ENCODE measurements at places on chromosomes 2 and 18. TPM values are rescaled to one million over a fixed set of nuclear protein-coding genes. Genes with fewer than 3 reads are reported as not detected.
A peak's percentile ranks its signal among the peaks of the same experiment; 100 is the strongest.

The CACNB4 gene
- total RNA-seq = 2.9 TPM

The CHRNA1 gene
- 3.7 TPM for total RNA-seq

The MSTN gene
- not detected for total RNA-seq

The GRHL1 gene
- 2.5 TPM for total RNA-seq

The GLB1L gene
- 2.7 TPM for total RNA-seq

The FOXI3 gene
- 0.60 TPM for total RNA-seq

The TEKT4 gene
- not detected for total RNA-seq

The HAAO gene
- 1.3 TPM for total RNA-seq

The AP1S3 gene
- 14.3 TPM for total RNA-seq

The IL36A gene
- total RNA-seq = not detected

The RGPD5 gene
- total RNA-seq = 34.7 TPM

The GAD1 gene
- 4.7 TPM for total RNA-seq

The RFX8 gene
- not detected for total RNA-seq

- DNase-seq = peak; percentile 19
Measured at GRCh38 chr2:239355139-239355538, 45.7 kb downstream of the HDAC4 start.

DNA sequence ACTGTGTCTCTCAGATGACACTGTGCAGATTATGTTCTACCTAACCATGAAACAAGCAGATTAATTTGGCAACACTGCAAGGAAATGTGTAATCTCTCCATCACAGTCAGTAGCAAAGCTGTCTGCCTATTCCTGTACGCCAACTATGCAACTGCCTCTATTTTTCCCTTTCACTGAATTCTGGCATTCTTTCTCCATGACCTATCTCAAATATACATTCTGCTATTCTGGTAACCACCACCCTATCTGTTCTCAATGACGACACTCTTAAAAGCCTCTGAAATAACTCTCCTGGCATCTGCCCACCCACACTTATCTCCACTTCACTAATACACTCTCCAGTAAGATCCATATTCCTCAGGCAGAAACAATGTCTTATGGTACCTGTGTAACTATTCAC lies 78.7 kb downstream of the ABCA12 start:
- DNase-seq = peak; percentile 52

GRCh38 chr18:48300463-48300961 lies 108.7 kb downstream of the ZBTB7C start:
- no peak for DNase-seq

DNA sequence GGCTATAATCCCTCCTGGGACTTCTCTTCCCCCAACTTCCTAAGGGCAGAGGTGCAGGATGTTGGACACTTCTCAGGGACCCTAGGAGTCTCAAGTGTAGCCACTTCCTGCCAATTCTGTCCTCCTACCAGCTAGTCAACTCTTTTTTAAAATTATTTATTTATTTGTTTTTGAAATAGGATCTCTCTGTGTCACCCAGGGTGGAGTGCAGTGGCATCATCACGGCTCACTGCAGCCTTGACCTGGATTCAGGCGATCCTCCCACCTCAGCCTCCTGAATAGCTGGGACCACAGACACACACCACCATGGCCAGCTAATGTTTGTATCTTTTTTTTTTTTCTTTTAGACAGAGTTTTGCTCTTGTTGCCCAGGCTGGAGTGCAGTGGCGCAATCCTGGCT lies 11.5 kb downstream of the SFTPB start:
- no peak for DNase-seq

DNA sequence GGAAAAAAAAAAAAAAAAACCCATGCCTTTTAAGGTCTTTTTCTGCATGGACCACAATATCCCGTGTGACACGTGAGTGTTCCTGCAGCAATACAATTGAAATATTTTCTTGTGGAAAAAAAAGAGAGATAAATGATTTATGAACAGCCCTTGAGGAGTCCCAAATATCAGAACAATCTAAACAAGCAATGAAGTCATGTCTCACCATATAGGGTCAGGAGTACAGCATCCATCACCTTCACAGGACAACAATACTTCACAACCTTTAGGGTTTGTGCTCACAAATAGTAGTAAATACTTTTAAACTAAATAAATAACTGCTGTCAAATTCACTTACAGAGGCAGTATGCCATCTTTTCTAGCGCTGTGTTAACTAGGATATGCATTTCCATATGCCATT lies 87.9 kb downstream of the ZEB2 start:
- no peak for DNase-seq

DNA sequence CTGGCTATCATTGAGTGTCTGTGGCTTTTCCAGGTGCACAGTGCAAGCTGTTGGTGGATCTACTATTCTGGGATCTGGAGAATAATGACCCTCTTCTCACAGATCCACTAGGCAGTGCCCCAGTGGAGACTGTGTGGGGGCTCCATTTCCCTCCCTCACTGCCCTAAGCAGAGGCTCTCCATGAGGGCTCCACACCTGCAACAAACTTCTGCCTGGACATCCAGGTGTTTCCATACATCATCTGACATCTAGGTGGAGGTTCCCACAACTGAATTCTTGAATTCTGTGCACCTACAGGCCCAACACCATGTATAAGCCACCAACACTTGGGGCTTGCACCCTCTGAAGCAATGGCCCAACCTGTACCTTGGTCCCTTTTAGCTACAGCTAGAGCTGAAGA lies 775.4 kb upstream of the CDH2 start:
- no peak for DNase-seq

DNA sequence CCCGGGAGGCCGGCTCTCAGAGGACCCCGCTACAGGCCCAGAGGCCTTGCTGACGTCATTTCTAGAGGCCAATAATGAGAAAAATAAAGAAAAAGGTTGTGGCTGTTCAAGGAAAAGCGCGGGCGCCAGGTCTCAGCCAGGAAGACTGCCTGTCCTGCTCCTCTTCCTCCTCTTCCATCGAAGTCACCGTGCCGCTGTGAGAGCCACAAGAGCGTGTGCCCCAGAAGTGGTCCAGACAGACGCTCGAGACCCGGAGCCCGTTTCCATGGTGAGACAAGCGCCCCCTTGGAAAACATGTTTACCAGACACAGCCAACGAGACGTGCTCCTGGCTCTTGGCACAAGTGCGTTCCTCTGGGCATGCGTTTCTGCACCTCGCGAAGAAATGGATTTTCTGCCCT lies 210.5 kb downstream of the HDAC4 start:
- DNase-seq = no peak

- peak; percentile 17 for DNase-seq
Measured at GRCh38 chr2:231674587-231675338, 33.6 kb upstream of the PTMA start.

DNA sequence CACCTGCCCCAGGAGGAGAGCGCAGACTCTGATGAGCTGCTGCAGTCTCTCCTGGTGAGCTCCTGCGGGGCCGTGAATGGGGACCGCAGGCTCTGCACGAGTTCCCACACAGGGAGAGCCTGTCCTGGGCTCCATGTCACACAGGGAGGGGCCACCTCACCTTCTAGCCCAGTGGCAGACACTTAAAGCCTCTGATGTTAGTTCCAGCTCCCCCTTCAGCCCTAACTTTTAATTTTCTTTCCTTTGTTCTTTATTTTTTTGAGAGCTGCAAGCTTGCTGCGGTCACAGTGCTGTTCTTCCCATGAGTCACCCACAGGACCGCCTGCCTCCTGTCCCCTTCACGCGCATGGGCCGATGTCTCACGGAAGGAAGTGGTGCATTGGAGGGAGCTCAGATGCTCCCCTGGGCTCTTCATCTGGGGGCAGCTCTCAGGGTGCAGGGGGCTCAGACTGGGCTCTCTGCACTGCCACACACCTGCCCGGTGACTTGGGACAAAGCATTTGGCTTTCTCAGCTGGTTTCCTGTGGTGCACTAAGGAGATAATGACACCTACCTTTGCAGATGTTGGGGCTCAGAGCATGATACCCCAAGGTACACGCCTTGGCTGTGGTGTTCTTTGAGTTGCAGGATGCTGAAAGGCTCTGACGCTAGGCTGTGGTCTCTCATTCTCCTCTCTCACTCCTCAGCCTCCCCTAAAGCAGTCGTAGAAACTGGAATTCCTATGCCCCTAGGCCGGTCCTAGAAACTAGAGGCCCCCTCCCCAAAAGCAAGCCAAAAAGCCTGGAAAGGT lies 37.2 kb upstream of the PXDN start:
- DNase-seq = peak; percentile 36

GRCh38 chr2:30421026-30421603 lies 25.9 kb upstream of the LCLAT1 start:
- no peak for DNase-seq

GRCh38 chr2:10369269-10370255 lies 66.9 kb downstream of the HPCAL1 start:
- DNase-seq = no peak

GRCh38 chr2:29480426-29480825 lies 365.2 kb downstream of the CLIP4 start:
- no peak for DNase-seq

DNA sequence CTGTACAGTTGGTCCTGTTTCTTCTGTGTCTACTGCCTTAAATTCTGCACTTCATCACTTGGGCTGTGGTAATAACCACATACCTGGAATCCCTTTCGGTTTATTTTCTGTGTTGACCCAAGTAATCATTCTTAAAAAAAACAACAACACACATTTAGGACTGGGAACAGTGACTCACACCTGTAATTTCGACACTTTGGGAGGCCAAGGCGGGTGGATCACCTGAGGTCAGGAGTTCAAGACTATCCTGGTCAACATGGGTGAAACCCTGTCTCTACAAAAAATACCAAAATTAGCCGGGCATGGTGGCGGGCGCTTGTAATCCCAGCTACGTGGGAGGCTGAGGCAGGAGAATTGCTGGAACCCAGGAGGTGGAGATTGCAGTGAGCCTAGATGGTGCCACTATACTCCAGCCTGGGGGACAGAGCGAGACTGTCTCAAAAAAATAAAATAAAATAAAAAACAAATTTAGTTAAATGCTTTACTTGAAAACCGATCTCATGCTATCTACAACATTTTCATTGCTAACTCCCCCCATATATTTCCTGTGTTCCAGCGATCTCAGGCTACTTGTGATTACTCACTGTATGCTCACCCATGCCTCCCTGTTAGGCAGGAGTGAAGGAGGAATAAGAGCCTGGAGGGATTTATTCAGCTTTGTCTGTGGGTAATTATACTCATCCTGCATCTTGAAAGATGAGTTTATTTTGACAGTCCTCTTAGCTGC lies 18.2 kb downstream of the ACSL3 start:
- peak; percentile 65 for DNase-seq

DNA sequence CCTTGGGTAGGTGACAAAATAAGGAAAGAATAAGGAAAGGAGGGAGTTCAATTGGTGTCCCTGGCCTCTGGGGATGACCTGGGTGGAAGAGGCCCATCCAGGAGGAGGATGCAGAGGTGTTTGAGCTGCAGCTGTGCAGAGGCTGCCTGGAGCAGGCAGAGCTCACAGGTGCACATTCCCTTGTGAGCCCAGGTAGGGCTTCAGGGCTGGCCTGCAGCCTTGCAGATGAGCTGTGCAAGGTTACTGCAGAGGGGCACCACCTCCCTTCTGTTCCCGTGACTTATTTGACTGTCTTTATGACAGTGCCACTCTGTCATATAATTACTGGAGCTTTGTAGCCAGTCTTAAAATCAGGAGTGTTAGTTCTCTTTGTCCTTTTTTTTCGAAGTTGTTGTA lies 263.2 kb upstream of the HS6ST1 start:
- DNase-seq = no peak

DNA sequence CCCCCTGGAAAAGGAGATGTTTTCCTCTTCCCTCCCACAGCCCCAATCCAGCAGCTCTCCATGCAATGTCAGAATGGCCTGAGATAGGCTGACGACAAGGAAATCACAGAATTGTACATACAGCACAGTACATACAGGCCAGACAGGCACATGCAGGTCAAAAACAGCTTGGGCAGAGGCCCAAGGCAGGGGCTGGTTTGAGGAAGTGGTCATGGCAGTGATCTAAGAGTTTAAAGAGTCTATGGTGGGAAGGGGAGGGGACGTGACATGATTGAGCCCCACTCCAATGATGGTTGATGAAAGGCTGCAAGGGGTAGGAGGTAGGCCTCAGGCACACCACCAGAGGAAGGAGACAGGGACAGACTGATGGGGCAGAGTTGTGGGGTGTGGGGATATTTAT lies 4.3 kb downstream of the DCTN1 start:
- DNase-seq = no peak

GRCh38 chr2:72984172-72984671 lies 66.9 kb downstream of the EMX1 start:
- DNase-seq = no peak

DNA sequence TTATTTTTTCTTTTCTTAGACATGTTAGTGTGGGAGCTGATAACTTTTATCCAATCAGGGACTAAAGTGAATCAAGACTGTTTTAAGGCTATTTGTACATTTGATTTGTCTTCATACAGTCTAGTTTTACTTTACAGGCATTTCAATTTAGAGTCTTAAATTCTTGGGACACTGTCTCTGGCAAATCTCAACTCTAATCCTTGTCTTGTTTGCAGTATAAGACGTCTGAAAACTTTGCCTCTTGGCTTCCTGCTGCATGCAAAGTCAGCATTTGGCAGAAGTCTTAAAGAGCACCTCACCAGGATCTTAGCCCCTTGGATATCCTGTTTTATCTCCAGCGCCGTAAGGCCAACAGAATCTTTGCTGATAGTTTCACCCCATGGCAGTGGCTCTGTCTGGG lies 30.3 kb downstream of the SPOPL start:
- no peak for DNase-seq

DNA sequence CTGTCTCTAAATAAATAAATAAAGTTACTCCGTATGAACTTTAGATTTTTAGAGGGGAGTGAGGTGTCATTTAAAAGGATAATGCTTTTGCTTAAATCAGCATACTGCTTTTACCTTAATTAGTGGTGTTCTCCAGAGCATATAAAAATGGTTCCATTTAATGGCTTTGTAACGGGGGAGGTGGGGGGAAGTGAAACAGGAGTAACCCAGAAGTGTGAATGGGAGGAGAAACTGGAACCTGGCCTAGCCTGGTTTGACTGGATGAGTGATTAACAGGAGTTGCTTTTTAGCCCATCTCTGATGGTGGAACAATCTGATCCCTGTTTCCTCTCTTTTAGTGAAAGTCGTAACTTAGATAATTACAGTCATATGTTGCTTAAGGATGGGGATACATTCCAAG lies 1.6 kb downstream of the CNDP2 start:
- DNase-seq = no peak

- DNase-seq = no peak
Measured at GRCh38 chr18:36378205-36378604, 80.7 kb downstream of the FHOD3 start.

DNA sequence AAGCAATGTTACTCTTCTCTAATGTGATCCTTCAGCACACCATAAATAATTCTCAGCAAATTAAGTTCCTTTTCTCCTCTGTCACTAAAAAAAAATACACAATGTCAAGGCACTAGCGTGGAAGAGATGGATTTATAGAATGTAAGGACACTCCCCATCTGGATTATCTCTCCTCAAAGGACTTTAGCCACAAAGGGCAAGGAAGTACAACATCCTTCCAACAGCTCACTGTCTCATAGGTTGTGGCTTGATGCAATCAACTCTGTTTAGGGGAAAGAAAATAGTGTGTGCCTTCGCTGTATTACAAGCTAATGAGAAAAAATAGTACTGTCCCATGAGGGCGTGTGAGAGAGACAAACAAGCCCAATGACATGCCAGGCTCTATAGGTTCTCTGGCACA lies 129.1 kb upstream of the DNMT3A start:
- no peak for DNase-seq

- no peak for DNase-seq
Measured at GRCh38 chr2:25304826-25305596, 36.7 kb downstream of the DNMT3A start.

All from astrocyte (in vitro differentiated cells and primary cell).